ENCODE measurements at places on chromosomes 2 and 18. TPM values are rescaled to one million over a fixed set of nuclear protein-coding genes. Genes with fewer than 3 reads are reported as not detected.

GRCh38 chr18:5285326-5285725 is 10.2 kb downstream of the ZBTB14 start:
- H3K27me3 ChIP-seq, result no peaks in the 10 kb centered on the region
- H3K4me3 ChIP-seq, result no peak overlapping the region
- peaks cover 32% of the 10 kb centered on the region for H3K4me1 ChIP-seq
- peaks cover 17% of the 10 kb centered on the region for H3K36me3 ChIP-seq

- H3K27ac ChIP-seq, result no peak overlapping the region
- no peaks in the 10 kb centered on the region for H3K4me1 ChIP-seq
- no peak for DNase-seq
- H3K27me3 ChIP-seq, result no peaks in the 10 kb centered on the region
- no peak overlapping the region for H3K4me3 ChIP-seq
Observed at GRCh38 chr2:232652505-232652851, 19.1 kb downstream of the EFHD1 start.

- DNase-seq, result no peak
- H3K4me3 ChIP-seq, result no peak overlapping the region
- no peak overlapping the region for H3K27ac ChIP-seq
- no peaks in the 10 kb centered on the region for H3K27me3 ChIP-seq
- H3K4me1 ChIP-seq, result no peaks in the 10 kb centered on the region
Observed at GRCh38 chr2:31896293-31896692, 114.5 kb downstream of the MEMO1 start.

The CREG2 gene
- total RNA-seq, result not detected

The PLGLB2 gene
- total RNA-seq, result 0.68 TPM

The CD8A gene
- total RNA-seq, result 356 TPM
